CD4-positive, alpha-beta T cell treated with Interleukin-4 for 1 hour (primary cell): ENCODE measurements at places on chromosomes 1 and 21.

GRCh38 chr1:167128261-167129227, 34.7 kb downstream of the STYXL2 start:
- no peak for DNase-seq

DNA sequence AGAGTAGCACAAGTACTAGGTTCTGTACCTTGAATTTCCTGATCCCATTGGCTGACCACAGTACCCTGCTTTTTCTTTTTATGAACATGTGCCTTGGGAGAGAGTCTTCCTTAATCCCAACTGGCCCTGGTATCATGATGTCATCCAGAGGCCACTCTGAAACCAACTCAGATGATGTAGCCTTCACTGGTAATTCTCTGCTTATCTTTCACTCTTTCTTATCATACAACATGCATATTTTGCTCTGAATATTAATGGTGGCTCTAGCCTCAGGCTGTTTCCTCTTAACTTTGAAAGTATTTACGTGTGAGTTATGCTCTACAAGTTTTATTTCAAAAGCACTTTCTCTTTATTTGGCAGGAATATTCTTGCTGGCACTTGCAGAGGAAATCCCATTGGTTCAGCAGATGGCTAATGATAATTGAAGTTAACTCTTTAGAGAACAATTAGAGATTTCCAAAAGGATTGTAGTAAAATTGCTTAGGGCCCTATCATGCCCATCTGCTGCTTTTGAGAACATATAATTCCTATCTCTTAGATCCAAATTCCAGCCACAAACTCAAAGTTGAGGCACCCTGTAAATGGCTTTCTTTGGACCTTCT, 86.1 kb downstream of the PTGER3 start:
- no peak for DNase-seq

GRCh38 chr1:226121587-226122400, 59.3 kb downstream of the H3-3A start:
- DNase-seq = peak; percentile 84

- DNase-seq = no peak
These were observed 47.9 kb downstream of the SLC66A1 start for GRCh38 chr1:19360016-19360415.

GRCh38 chr1:50279622-50280330, 143.5 kb downstream of the DMRTA2 start:
- no peak for DNase-seq

- no peak for DNase-seq
These were observed 350.8 kb downstream of the PTPRU start for GRCh38 chr1:29586991-29587745.

- no peak for DNase-seq
These were observed 22.4 kb downstream of the C1orf87 start for GRCh38 chr1:60051191-60051590.

- DNase-seq = no peak
These were observed 36.4 kb downstream of the PDC start for GRCh38 chr1:186424539-186424938.

- no peak for DNase-seq
These were observed 69.6 kb upstream of the C1orf105 start for GRCh38 chr1:172350856-172351255.

DNA sequence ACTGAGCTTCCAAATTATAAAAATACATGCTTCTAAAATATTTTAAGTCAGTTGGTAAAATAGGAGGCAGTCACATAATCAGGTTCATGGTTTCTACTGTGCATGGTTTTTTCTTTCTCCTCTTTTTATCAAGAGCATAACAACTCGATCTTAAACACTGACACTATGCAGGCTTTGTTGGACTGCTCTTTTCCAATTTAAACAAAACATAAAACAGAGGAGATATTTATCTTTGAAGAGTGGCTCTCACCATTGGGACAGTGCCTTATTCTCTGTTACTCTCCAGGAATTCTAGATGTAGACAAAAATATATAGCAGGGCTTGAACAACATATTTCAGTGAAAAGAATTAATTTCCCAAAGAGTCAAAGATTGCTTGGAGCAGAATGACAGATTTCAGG, 883.5 kb upstream of the ADGRL2 start:
- no peak for DNase-seq

- no peak for DNase-seq
These were observed 2.0 kb upstream of the UBE2G2 start for GRCh38 chr21:44803651-44804050.

DNA sequence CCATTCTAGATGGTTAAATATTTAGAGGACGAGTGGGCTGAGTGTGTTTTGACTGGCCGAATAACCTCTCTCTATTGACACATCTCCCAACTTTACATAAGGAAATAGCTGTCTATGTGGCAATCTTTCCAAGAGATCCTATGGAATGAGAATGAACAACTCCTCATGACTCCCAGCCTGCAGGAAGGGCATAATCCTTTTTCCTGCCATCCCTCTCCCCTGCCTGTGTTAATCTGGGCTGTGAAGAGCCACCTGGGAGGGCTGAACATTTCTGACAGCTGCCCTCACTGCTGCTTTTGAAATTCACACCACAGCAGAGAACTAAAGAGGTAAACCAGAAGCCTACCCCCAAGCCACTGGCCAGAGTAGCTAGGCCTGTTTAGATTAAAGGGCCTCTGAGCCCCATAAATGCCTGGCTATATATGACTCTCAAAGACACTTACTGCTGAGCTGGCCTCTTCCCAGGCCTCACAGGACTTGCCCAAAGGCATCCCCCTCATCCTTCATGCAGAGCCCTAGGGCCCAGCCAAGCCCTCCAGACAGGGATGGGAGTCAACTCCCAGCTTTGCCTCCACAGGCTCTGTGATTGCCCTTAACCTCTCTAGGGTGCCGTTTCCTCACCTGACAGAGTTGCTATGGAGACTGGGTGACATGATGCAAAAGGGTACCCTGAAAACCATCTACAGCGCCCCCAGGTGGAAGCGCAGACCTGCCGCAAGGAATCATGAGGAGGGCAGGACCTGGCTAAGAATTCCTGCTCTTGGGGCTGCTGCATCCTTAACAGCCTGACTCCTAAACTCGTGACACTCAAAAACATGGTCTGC, 42.0 kb upstream of the LDLRAP1 start:
- DNase-seq = no peak

GRCh38 chr1:115833856-115834255, 7.1 kb downstream of the NHLH2 start:
- DNase-seq = no peak

GRCh38 chr1:158076441-158076840, 83.0 kb downstream of the KIRREL1 start:
- no peak for DNase-seq

DNA sequence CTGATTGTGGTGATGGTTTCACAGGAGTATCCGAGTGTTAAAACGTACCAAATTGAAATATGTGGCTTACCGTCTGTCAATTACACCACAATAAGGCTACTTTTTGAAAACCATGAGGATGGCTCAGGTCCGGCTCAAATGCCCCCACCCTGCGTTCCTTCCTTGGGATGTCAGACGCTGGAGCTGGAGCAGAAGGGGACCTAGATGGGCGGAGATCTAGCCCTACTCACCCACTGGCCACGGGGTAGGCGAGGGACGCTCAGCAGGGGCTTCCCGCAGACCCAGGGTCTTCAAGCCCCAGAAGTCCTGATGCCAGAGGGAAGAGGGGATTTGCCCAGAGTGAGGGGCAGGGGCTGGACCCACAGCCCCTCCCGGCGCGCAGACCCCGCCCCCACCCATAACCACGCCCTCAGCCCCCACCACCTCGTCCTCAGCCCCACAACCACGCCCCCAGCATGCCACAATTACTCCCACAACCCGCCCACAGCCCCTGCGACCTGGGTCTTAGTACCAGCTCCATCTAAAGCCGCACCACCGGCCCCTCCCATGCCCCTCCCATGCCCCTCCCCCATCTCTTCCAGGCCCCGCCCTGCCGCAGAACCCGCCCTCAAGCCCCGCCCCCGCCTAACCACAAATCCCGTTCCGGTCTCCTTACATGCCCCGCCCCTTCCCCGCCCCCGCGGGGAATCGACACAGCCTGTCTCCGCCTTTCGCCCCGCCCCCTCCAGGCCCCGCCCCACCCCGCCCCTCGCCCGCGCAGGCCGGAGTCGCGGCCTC, at the start of gene LRRC3:
Gene LRRC3, plus strand, starts transcription at position 764 of the 777 bp plus-strand sequence. CDS start 1,135 bp downstream, outside the sequence.
- peak; percentile 86 for DNase-seq

- no peak for DNase-seq
These were observed 7.3 kb upstream of the FAM78B start for GRCh38 chr1:166174108-166174507.
